ENCODE measurements at places on chromosomes 1 and 21.

GRCh38 chr1:86823821-86824500 is 90.0 kb downstream of the SELENOF start:
- no peak for DNase-seq

- no peak for DNase-seq
These were observed 60.7 kb upstream of the TTC34 start for GRCh38 chr1:2861988-2862813.

- peak; percentile 66 for DNase-seq
These were observed 127.2 kb downstream of the IGSF21 start for GRCh38 chr1:18234790-18235242.

GRCh38 chr1:22349362-22350043 is 102.1 kb upstream of the ZBTB40 start:
- DNase-seq, result no peak

DNA sequence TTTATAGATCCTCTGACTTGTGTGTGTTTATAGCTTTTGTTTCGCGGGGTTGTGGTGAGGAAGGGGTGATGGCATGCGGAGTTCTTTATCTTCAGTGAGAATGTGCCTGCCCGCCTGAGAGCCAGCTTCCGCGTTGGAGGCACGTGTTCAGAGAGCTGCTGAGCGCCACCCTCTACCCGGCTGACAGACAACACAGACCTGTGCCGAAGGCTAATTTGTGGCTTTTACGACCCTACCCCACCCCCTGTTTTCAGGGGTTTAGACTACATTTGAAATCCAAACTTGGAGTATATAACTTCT is 14.4 kb upstream of the CD101 start:
- DNase-seq, result peak; percentile 77

DNA sequence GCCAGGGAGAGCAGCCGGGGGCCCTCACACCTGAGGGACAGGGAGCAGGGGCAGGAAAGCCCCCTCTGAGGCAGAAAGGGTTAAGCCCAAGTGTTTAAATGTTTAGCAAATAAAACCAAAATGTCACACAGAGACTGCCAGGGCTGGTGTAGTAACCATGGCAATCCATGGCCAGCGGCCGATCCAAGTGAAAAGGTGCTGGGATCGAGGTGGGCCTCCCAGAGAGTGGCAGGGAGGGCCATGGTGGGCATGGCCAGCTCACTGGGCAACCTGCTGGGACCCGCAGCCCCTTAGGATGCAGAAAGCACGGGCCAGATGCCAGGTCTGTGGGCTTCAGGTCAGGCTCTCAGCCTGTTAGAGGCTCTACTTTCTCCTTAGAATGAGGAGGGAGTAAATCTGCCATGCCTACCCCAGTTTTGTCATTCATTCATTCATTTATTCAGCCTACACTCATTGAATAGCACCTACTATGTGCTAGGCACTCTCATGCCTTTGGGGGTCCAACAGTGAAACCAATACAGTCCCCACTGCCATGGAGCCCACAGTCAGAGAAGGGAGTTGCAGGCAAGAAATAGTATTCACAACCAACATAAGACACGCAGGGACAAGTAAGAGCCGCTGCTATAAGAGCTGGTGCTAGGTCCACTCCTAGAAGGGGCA is 56.1 kb downstream of the KCNN3 start:
- DNase-seq, result no peak

- DNase-seq, result no peak
These were observed 4.4 kb downstream of the SELENON start for GRCh38 chr1:25804244-25804963.

GRCh38 chr1:179095377-179095776 is 13.5 kb downstream of the TOR3A start:
- DNase-seq, result no peak

DNA sequence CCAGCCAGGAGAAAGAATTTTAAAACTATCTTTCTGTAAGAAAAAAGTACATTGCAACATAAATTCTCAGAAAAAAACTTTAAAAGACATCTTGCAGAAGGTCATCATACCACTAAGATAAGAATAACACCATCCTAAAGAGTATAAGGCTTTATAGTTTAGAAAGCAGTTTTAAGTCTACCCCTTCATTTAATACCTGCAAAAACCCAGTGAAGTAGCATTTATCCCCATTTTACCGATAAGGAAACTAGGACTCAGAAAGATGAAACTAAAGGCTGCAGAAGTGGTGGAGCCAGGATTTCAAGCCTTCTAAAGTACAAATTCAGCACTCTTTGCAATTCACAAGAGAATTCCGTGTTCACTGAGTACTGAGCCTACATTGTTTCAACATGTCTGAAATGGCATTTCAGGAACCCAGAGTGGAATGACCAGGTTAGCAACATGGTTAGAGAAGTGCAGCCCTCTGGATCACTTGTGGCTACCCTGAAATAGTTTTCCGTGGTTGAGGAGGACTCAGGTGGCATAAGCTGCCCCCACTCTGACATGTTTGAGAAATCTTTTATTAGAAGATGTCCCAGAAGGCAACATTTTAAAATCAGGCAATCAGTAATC is 6.7 kb downstream of the MYCL start:
- no peak for DNase-seq

- DNase-seq, result no peak
These were observed 14.3 kb downstream of the PDZK1 start for GRCh38 chr1:145692785-145693443.

DNA sequence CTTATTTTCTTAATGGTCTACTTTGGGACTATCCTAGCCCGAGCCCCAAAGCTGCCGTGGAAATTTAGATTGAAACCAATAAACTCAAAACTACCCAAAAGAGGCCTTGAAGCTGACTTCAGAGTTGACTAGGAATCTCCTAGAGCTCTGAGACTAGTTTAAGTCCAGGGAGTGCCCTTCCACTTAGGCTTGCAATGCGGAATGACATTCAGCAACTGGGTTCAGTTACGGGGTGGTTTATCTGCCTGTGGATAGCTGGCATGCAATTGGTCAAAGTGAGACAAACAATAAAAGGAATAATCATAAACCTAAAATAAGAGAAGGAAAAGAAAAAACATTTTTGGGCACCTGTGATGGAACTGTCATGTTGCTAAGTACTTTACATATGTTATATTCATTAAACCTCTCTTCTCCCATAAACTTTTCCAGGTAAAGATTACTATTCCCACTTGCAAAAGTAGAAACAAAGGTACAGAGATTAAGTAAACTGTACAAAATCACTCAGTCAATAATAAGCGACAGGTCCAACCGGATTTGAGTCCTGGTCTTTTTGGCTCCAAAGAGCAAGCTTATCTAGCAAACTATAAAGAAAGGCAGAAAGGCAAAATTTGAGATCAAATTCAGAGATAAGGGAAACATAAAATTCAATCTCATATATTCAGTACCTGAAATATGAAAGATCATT is 56.5 kb downstream of the GPATCH2 start:
- no peak for DNase-seq

DNA sequence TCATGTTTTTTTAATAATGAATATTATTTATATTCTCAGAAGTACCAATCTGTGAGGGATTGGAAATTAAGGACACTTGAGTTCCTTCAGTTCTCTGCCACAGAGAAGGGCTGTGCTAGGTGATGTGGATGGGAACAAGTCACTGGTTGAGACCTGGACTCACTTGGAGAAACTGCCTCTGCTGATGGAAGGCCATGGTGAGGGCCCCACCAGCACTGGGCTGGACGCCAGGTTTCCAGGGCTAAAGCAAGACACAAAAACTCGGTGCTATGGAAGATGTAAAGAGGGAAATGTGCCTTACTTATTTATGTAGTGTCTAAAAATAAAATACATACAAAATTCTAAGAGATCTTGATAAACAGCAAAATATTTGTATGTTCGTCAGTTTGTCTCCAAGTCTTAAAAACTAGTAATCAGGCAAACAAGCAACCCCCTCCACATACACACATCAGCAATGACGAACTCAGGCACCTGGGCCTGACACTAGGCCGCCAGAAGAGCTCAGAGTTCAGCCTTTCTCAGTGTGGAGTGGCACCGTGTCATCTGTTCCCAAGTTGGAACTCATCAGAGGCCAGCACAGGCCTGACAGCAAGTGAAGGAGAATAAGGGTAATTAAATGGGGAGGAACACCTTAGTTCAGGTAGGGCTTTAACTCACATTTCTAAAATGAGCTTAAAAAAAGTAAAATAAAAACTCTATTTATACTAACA is 19.6 kb downstream of the SIPA1L2 start:
- no peak for DNase-seq

GRCh38 chr1:21439345-21439720 is 604 bp upstream of the NBPF3 start:
- DNase-seq, result no peak

DNA sequence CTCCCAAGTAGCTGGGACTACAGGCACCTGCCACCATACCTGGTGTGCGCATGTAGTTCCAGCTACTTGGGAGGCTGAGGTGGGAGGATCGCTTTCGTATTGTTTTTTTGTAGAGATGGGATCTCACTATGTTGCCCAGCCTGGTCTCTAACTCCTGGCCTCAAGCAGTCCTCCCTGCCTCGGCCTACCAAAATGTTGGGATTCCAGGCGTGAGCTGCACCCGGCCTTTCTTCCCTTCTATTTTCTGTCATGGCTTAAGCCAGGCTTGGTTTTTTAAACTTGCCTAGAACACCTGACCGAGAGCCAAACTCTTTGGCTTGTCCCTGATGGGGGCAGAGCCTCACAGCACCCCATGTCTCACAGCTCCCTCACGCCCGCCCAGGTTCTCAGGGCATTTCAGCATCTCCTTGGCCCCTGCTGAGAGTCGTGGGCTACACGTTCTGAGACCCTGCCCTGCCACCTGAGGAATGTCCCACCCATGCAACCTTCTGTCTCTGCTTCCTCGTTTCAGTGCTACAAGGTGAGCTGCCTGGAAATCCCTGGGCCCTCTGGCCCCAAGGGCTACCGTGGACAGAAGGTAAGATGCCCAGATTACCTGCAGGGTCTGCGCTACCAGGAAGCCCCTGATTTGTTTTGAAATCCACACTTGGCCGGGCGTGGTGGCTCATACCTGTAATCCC is 15.7 kb downstream of the COL6A2 start:
- no peak for DNase-seq

GRCh38 chr1:15668089-15668754 is 15.9 kb upstream of the PLEKHM2 start:
- no peak for DNase-seq
